ENCODE measurements at places on chromosomes 4 and X. TPM values are rescaled to one million over a fixed set of nuclear protein-coding genes. Genes with fewer than 3 reads are reported as not detected.

DNA sequence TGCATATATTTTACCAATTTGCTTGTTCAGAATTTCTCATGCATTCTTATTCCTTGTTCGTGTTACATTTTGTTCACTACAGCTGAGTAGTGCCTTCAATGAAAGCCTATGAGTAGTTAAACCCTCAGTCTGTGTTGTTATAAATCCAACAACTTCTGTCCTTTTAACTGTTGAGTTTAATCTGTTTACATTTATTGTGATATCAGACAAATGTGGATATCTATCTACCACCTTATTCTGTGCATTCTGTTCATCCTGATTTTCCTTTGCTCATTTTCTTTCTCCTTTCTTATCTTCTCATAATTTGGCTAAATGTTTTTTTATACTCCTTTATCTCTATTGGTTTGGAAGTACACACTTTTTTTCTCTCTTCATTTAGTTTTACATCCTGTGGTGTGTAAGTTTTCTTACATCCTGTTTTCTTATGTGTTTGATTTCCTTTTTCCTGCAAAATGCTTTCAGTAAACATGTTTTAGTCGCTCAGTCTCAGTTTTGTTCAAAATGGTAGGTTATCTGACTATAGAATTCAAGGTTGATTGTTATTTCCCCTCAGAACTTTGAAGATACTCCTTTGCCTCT, 54.2 kb downstream of the CASP6 start:
- peaks cover 3% of the 10 kb centered on the region for H3K36me3 ChIP-seq
- H3K4me3 ChIP-seq: no peak overlapping the region
- no peaks in the 10 kb centered on the region for H3K27me3 ChIP-seq
- H3K27ac ChIP-seq: no peak overlapping the region
- H3K4me1 ChIP-seq: peaks cover 4% of the 10 kb centered on the region

- H3K4me3 ChIP-seq: peak overlapping the region; percentile 79
- peak overlapping the region; percentile 88 for H3K27ac ChIP-seq
- DNase-seq: no peak
- no peaks in the 10 kb centered on the region for H3K36me3 ChIP-seq
- no peaks in the 10 kb centered on the region for H3K27me3 ChIP-seq
Observed at GRCh38 chr4:120065974-120066516, 603 bp downstream of the MAD2L1 start.

GRCh38 chr4:13325744-13326143, 158.4 kb downstream of the RAB28 start:
- H3K27me3 ChIP-seq: no peaks in the 10 kb centered on the region
- H3K4me3 ChIP-seq: no peak overlapping the region
- no peak overlapping the region for H3K27ac ChIP-seq
- H3K36me3 ChIP-seq: no peaks in the 10 kb centered on the region
- DNase-seq: no peak

DNA sequence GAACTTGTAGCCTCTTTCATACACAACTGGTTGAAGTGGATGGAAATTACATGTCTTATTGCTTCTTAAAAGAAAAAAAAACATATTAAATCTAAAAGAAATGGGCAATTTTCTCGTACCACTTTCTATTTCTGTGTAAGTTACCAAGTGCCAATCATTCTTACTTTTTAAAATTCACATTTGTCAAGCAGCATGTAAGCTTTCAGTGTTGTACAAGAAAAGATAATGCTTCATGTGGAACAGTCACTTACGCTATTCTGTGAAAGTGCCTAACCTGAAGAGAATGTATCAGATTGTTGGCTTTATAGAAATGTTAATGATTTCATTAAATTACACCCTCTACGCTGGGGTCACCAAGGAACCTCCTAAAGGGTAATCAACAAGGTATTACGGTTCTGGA, 4.4 kb upstream of the DCTD start:
- no peak overlapping the region for H3K27ac ChIP-seq
- no peak for DNase-seq
- H3K4me1 ChIP-seq: peaks cover 22% of the 10 kb centered on the region
- no peaks in the 10 kb centered on the region for H3K27me3 ChIP-seq
- H3K36me3 ChIP-seq: no peaks in the 10 kb centered on the region
- no peak overlapping the region for H3K4me3 ChIP-seq

DNA sequence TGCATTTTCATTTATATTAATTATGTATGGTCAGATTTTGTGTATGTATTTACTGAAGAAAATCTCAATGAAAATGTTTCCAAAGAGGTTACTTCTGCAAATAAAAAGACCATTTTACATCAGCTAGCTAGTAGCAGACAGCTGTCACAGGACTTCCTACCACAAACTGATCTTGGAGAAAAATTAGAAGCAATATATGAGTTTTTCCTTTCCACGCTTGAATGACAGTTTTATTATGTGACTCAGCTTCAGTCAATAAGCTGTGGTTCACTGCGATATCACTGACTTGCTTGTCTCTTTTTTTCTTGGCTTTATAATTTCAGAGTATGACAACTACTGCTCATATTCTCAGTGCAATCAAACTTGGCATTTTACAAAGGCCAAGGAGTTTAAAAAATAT, 787.4 kb upstream of the GALNTL6 start:
- no peaks in the 10 kb centered on the region for H3K27me3 ChIP-seq
- no peak overlapping the region for H3K27ac ChIP-seq
- H3K4me1 ChIP-seq: no peaks in the 10 kb centered on the region
- DNase-seq: no peak
- H3K36me3 ChIP-seq: no peaks in the 10 kb centered on the region
- no peak overlapping the region for H3K4me3 ChIP-seq

DNA sequence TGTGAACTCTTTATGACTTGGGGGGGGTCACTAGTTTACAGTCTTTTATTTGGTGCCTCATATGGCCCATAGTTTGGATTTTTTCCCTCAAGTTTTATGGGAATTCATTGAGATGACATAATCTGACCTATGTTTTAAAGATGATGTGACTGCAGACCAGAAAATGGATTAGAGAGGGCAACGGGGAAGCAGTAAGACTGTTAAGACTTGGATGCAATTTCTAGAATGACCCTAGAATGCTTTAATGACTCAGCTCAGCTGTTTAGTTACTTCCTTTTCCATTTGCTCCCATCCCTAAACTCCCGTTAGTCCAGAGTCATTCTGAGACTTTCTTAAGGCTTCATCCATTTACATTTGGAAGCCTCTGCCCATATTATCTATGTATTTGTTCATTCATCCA, 59.9 kb upstream of the PDGFRA start:
- H3K4me1 ChIP-seq: no peaks in the 10 kb centered on the region
- no peaks in the 10 kb centered on the region for H3K36me3 ChIP-seq
- no peak for DNase-seq
- no peak overlapping the region for H3K27ac ChIP-seq
- no peaks in the 10 kb centered on the region for H3K27me3 ChIP-seq
- H3K4me3 ChIP-seq: no peak overlapping the region

DNA sequence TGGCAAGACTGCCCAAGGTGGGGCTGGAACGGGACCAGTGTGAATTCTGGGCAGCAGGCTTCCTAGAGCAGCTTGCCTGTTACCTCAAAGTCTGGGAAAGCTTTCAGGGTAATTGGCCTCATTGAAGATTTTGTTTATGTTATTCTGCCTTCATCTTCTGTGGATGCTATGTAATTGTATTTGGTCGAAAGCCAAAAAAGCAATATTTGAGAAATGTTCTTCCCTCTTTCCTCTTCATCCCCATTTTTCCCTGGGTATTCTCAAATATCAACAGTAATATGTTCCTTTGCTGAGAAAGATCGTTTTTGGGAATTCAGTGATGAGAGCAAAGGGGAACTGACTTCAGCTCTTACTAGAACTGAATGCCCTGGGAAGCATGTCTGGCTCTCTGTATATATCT, 12.9 kb downstream of the TMEM131L start:
- peaks cover 24% of the 10 kb centered on the region for H3K4me1 ChIP-seq
- no peak overlapping the region for H3K27ac ChIP-seq

ADH1B gene
- total RNA-seq: not detected

GAGE2A gene
- total RNA-seq: not detected

KDM6A gene
- total RNA-seq: 121 TPM

GRCh38 chr4:84298023-84298718, 200.9 kb downstream of the NKX6-1 start:
- H3K36me3 ChIP-seq: no peaks in the 10 kb centered on the region
- no peak overlapping the region for H3K27ac ChIP-seq
- no peaks in the 10 kb centered on the region for H3K4me1 ChIP-seq
- DNase-seq: no peak
- no peak overlapping the region for H3K4me3 ChIP-seq

- H3K4me1 ChIP-seq: no peaks in the 10 kb centered on the region
- no peak overlapping the region for H3K4me3 ChIP-seq
- H3K36me3 ChIP-seq: no peaks in the 10 kb centered on the region
- no peak for DNase-seq
Observed at GRCh38 chr4:13493793-13494192, 9.7 kb upstream of the RAB28 start.

GRCh38 chr4:15963576-15963975, 601 bp upstream of the FGFBP2 start:
- H3K36me3 ChIP-seq: no peaks in the 10 kb centered on the region
- peaks cover 42% of the 10 kb centered on the region for H3K4me1 ChIP-seq

STS gene
- 2.4 TPM for total RNA-seq

- DNase-seq: no peak
- peaks cover 10% of the 10 kb centered on the region for H3K4me1 ChIP-seq
Observed at GRCh38 chr4:143383005-143383574, 46.4 kb downstream of the GAB1 start.

FAAH2 gene
- total RNA-seq: 1.6 TPM

DNA sequence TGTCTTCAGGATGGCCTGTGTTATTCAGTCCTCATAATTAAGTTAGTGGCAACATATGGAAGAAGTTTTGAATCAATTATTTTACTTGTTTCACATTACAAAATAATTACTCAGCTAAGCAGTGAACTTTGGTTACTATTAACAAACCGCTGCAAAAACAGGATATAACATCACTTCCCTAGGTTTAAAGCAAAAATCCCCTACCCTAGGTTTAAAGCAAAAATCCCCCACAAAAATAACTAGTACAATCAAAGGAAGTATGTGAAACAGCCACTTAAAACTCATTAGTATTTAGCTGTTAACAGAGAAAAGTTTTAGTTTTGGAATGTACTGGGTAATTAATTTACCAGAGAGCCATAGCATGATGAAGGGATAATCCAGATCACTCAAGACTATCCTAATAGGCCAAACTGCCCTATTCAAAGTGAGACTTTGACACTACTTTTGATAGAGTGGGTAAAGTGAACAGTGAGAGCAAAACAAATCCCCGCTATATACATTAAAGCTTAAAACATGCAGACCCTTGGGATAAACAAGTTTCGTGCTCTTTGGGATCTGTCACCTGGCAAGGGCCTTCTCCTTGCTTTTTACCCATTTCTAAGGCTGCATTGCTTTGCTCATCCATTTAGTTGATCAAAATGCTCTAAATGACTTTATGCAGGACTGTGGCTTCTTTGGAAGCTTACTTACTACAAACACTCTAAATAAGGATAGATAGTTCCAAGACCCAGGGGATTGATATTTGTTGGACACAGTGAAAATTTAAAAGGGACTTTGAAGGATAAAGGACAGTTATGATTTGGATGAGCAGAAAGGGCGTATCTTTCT, 36.4 kb upstream of the GPR174 start:
- H3K36me3 ChIP-seq: no peaks in the 10 kb centered on the region
- no peaks in the 10 kb centered on the region for H3K27me3 ChIP-seq
- peak overlapping the region; percentile 100 for H3K27ac ChIP-seq
- no peak overlapping the region for H3K4me3 ChIP-seq
- peaks cover 5% of the 10 kb centered on the region for H3K4me1 ChIP-seq
- no peak for DNase-seq

DNA sequence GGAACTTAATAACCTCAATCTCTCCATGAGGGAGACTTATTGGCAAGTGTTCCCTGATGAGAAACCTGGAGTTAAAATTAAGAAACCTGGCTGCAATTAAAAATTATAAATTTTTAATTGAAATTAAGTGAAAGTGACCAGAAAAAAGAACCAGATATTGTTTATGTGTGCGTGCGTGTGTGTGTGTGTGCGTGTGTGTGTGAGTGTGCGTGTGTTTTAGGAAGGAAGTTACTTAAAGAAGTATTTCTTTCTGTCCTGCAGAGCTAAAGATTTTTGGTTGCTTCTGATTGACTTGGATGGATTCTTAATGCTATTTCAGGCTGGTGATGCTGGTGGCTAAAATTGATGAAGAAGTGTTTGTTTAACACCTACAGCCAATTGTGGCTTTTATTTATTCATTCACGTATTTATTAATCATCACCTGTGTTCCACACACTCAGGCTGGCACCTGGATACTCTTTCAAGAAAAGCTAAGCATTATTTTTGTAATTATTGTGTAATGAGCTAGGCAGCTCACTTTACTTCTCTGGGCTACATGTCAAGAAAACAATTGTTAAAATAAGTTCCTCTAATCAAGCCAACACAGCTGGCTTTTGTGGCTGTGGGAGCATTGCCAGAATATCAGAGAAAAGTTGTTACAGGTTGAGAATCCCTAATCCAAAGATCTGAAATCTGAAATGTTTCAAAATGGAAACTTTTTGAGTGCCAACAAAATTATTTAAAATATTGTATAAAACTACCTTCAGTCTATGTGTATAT, 68.5 kb downstream of the CEP44 start:
- no peak overlapping the region for H3K27ac ChIP-seq
- H3K4me3 ChIP-seq: no peak overlapping the region
- no peaks in the 10 kb centered on the region for H3K27me3 ChIP-seq
- DNase-seq: no peak

DNA sequence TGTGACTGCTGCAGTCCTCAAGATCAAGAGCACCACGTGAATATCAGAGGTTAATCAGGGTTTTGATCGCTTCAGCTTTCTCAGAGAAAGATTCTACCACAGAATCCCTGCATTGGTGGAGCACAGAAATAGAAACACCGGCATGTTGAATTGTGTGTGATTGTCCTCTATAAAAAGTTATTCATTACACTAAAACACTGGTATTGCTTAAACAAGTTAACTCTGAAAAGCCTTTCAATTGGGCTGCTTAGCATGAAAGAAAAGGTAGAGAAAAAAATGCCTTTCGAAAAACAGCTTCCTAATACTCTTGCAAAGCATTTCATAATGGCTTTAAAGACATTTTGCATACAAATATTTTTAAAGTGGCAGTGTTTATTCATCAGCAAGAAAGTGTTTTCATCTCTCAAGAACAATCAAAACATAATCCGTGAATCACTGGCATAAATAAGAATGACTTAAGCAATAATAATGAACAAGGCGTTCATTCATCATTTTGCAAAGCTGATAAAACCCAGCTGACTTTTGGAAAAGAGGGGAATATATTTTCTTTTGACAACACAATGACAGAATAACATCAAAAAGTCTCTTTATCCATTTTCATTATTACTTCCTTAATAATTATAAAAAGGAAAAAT, 61.1 kb downstream of the HELT start:
- no peak for DNase-seq
- no peaks in the 10 kb centered on the region for H3K36me3 ChIP-seq
- no peak overlapping the region for H3K27ac ChIP-seq
- no peaks in the 10 kb centered on the region for H3K4me1 ChIP-seq

DNA sequence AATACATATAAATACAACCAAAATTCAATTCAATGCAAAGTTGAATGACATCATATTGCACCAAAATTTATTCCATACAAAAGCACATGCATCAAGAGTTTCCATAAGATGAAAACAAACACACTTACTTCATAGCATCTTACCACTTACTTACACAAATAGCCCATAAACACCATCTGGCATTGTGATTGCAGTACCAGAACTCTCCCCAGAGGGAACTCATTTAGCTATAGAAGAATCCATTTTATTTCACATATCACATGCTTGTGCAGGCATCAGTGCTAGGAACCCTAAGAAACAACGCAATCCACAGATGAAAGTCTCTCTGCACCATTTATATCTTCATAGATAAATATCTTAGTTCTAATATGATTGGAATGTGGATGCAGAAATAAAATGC, 77.9 kb downstream of the SLC7A11 start:
- no peaks in the 10 kb centered on the region for H3K4me1 ChIP-seq
- H3K27ac ChIP-seq: no peak overlapping the region
- H3K4me3 ChIP-seq: no peak overlapping the region
- no peaks in the 10 kb centered on the region for H3K36me3 ChIP-seq
- no peak for DNase-seq
- no peaks in the 10 kb centered on the region for H3K27me3 ChIP-seq

Measured in natural killer cell (primary cell).